Central memory CD4-positive, alpha-beta T cell (primary cell): ENCODE measurements at places on chromosomes 5 and 9.

DNA sequence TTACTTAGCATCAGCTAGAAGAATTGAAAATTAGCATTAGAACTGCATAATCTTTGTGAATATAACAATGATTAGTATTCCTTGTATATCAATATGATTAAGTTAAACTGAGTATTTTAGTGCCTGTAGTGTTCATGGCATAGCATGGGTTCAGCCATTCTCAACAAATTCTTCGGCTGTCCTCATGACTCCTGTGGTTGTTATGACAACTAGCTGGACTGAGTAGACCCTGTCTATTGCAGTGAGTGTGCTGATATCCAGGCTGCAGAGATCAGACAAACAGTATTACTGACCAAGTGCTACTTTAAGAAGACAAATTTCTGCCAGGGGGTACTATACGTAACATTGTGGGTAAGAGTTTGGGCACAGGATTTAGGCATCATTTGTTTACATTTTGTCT, 125.9 kb downstream of the NUDT12 start:
- DNase-seq, result no peak

DNA sequence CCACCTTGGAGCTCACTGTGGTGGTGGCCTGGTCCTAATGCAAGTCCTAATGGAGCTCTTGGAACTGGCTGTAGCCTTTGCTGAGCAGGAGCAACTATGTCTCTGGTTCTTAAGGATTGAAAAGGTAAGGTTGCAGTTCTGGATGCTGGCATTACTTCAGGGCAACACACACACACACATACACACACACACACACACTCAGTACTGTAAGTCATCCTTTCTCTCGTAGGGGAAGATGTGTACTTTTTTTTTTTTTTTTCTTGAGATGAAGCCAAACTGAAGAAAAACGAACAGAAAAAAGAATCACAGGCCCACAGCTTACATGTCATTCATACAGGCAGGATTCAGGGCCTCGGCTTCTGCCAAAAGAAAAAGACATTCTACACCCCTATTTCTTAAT, 81.1 kb upstream of the RPS23 start:
- DNase-seq, result no peak

GRCh38 chr9:136386018-136386417, 12.5 kb upstream of the CARD9 start:
- DNase-seq, result no peak

DNA sequence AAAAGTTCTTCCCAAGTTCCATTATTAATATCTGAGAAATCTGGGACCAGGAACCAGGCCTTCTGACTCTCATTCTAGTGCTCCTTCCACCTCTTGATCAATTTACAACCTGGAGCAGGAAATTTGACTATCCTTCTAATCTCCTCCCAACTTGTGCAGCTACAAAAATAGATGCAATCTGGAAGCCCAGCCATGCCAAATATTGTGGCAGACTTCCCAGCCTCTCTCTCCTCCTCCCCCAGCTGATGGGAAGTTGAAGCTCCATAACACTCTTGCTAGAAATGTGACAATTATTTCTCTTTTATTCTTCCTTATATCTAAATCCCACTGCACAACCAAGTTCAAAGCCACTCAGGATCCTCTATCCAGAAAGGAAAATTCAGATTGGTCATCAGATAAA, 252.1 kb downstream of the SEC61B start:
- no peak for DNase-seq

DNA sequence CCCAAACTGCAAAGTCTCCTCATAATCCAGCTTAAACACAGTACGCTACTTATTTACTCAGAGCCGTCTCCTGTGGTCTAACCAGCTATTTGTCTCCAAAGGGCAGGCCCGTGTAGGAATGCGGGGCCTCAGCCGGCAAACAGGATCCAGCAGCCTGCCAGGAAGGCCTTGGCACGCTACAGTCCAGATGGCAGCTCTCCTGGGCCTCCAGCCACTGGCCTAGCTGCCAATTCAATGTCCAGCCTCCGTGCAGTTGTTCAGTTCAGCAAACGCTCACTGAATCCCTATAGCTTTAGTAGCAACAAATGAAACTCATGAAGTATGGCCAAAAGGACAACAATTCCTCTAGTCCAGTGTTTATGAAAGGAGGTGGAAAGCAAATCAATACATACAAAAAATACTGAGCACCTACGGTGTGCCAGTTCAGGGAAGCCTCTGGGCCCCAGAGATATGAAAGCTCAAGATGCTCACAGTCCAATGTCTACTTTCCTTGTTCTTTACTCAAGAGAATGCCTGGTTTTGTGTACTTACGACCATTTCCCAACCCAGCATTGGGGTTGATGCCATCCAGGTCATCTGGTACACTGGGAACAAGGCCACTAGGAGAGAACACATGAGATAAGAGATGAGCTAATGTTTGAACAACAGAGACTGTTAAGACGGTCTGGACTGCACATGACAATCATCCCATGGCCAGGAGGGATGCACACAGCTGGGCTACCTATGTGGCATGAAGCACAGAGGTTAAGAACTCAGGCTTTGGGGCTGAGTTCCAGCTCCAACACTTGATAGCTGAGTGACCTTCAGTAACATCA, 8.3 kb downstream of the CDK5RAP2 start:
- no peak for DNase-seq

DNA sequence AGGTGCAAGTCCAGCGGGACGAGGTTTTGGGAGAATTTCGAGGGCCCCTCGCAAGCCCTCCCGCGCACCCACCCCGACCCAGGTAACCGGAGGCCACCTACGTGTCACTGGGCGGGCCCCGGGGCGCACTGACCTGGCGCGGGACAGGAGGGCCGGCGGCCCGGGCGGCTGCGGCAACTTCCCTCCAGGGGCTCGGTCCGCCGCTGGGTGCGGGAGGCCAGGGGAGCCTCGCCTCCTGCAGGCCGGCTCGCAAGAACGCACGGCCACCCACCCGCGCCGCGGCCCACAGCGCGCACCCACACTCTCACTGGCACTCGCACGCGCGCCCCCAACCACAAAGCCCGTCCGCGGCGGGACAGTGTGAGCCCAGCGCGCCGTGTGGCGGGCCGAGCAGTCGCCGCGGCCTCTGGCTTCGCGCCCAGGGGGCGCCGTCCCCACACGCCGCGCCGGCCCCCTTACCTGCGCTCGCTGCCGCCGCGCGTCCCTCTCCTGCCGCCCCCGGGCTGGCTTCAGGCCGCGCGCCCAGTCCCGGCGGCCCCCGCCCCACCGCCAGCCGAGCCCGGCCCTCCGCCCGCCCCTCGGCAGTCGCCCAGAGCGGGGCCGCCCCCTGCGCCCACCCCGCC, 451 bp downstream of the LPAR1 start:
- no peak for DNase-seq

DNA sequence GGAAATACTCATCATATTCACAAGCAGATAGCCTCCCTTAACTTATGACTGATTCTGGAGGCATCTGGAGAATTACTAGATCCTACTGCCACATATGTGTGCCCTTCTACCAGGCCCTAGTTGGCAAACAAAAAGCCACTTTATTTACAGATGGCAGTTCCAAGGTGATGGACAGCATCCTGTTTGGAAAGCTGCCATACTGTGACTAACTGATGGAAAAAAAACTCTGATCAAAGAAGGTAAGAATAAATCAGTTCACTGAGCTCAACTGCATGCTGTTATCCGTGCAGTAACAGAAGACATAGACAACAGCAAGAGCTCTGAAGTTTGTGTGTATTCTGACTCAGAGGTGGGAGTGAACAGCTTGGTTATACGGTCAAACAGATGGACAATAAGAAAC, 279.8 kb upstream of the POU5F2 start:
- DNase-seq, result no peak

DNA sequence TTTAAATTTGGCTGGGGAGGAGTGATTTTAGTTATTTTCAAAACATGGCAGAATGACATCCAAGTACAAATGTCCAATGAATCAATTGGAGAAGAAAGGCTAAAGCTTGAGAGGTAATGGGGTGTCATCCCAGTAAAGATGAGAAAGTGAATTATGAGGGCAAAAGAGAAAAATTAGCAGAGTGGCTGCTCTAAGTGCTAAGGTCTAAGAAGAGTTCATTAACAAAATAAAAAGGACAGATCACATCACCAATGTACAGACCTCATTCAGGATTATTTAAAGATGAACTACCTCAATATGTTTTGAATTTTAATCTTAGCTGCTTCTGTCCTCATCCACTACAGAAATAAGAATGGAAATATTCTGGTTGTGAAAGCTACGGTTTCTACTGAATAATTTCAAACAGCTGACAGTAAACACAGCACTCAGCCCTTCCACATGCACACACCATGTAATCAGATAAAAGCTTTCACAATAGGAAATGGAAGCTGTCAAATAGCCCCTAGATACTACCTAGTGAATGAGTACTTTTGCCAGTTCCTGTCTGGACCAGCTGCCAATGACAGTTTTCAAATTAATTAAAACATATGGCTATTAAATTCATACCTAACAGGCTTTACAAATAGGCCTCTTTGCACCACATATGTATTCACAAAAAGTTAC, 171.5 kb downstream of the SSBP2 start:
- no peak for DNase-seq

- DNase-seq, result no peak
Measured at GRCh38 chr5:67066815-67067214, 129.8 kb downstream of the CD180 start.

GRCh38 chr9:124789531-124789930, 12.6 kb downstream of the OLFML2A start:
- DNase-seq, result no peak

DNA sequence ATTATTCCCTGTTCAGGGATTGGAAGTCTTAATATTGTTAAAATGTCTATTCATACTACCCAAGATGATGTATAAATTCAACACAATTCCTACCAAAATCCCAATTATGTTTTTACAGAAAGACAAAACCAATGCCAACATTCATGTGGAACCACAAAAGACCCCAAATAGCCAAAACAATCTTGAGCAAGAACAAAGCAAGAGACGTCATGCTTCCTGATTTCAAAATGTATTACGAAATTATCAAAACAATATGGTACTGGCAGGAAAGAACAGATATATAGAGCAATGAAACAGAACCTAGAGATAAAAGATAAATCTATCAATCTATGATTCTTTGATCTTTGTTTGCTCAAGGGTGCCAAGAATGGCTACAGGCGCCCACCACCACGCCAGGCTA, 237.9 kb downstream of the TAF11L14 start:
- DNase-seq, result no peak
